ENCODE measurements at places on chromosomes 5 and 9.
A peak's percentile ranks its signal among the peaks of the same experiment; 100 is the strongest.

DNA sequence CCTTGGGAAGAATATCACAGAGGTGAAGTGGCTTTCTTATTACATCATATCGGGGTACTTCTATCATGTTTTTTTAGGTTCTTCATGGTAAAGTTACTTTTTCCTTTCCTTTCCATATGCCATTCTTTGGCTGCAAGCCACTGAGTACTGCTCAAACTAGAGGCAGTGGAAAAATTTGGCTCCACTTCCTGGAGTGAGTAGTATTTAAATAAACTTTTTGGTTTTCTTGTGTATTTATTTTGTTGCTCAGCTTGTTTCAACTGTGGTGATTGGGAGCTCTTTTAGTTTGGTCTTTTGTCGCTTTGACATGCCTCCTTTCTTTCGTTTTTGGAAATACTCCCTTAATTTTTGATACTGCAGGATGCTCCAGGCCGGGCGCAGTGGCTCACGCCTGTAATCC lies 69.8 kb downstream of the WDR70 start:
- H3K36me3 ChIP-seq, result peaks cover 5% of the 10 kb centered on the region
- no peaks in the 10 kb centered on the region for H3K27me3 ChIP-seq
- no peak overlapping the region for H3K4me3 ChIP-seq
- H3K27ac ChIP-seq, result no peak overlapping the region

DNA sequence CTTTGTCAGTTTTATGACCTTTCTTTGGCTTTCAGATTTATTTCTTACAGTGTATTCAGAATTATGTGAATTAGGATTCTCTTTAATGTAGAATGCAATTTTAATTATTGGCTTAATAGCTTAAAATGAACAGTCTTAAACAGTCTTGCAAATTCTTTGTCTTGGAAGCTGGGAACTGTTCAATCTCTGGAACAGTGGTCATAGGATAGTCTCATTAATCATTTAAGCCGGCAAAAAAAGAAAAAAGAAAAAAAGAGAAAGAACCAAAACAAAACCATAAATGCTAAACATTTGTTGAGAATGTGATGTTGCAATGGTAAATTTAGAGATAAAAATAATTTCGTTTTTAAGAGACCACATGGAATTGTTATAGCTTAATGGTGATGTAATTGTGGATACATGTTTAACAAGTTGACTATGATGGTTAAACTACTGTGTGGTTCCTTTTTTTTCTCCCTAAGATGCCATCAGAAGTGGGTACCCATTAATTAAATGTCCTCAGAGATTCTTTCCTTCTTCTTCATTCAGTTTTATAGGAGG lies 61.6 kb downstream of the NNT start:
- no peaks in the 10 kb centered on the region for H3K27me3 ChIP-seq
- DNase-seq, result no peak
- peaks cover 17% of the 10 kb centered on the region for H3K36me3 ChIP-seq
- H3K27ac ChIP-seq, result no peak overlapping the region
- H3K4me1 ChIP-seq, result no peaks in the 10 kb centered on the region
- no peak overlapping the region for H3K4me3 ChIP-seq

DNA sequence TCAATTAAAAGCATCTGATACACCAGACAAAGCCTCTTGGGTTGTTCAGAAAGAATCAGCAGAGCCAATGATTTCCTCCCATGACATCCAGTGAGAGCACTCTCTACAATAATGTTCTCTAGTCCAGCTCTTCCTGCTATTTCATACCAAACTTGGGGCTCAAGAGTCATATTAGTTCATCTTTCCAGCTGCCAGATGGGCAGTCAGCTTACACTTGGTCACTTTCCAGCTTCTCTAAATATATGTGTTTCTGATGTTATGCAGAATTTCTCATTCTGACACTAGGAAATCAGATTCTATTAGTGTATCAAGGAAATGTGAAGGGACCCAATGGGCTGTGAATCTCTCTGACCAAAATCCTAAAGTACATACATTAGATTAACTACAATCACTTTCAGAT lies 148.9 kb downstream of the ENC1 start:
- H3K36me3 ChIP-seq, result no peaks in the 10 kb centered on the region
- no peak overlapping the region for H3K27ac ChIP-seq
- H3K4me1 ChIP-seq, result no peaks in the 10 kb centered on the region
- H3K27me3 ChIP-seq, result no peaks in the 10 kb centered on the region
- no peak overlapping the region for H3K4me3 ChIP-seq
- no peak for DNase-seq

- no peak for DNase-seq
- no peaks in the 10 kb centered on the region for H3K4me1 ChIP-seq
- peaks cover 3% of the 10 kb centered on the region for H3K27me3 ChIP-seq
- H3K36me3 ChIP-seq, result no peaks in the 10 kb centered on the region
- no peak overlapping the region for H3K4me3 ChIP-seq
- H3K27ac ChIP-seq, result no peak overlapping the region
Observed at GRCh38 chr9:7467186-7467585, 332.4 kb downstream of the DMAC1 start.

DNA sequence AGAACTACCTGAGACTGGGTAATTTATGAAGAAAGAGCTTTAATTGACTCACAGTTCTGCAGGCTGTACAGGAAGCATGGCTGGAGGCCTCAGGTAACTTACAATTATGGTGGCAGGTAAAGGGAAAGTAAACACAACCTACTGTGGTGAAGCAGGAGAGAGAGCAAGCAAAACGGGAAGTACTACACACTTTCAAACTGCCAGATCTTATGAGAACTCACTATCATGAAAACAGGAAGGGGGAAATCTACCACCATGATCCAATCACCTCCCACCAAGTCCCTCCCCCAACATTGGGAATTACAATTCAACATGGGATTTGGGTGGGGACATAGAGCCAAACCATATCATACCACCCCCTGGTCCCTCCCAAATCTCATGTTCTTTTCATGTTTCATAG lies 58.7 kb upstream of the GPR151 start:
- H3K4me1 ChIP-seq, result no peaks in the 10 kb centered on the region
- DNase-seq, result no peak
- H3K27ac ChIP-seq, result no peak overlapping the region
- H3K4me3 ChIP-seq, result no peak overlapping the region
- H3K27me3 ChIP-seq, result no peaks in the 10 kb centered on the region

GRCh38 chr5:84393969-84394368 lies 9.3 kb upstream of the EDIL3 start:
- no peak for DNase-seq
- no peak overlapping the region for H3K4me3 ChIP-seq
- H3K36me3 ChIP-seq, result no peaks in the 10 kb centered on the region
- H3K27me3 ChIP-seq, result no peaks in the 10 kb centered on the region
- H3K4me1 ChIP-seq, result no peaks in the 10 kb centered on the region

- H3K4me1 ChIP-seq, result no peaks in the 10 kb centered on the region
- no peak overlapping the region for H3K27ac ChIP-seq
- H3K4me3 ChIP-seq, result no peak overlapping the region
- DNase-seq, result no peak
- H3K36me3 ChIP-seq, result no peaks in the 10 kb centered on the region
Observed at GRCh38 chr5:147560718-147561331, 51.0 kb upstream of the DPYSL3 start.

- no peak for DNase-seq
- no peaks in the 10 kb centered on the region for H3K36me3 ChIP-seq
- H3K4me1 ChIP-seq, result no peaks in the 10 kb centered on the region
- peaks cover 2% of the 10 kb centered on the region for H3K27me3 ChIP-seq
- no peak overlapping the region for H3K4me3 ChIP-seq
- H3K27ac ChIP-seq, result no peak overlapping the region
Observed at GRCh38 chr9:99876190-99876589, 30.3 kb upstream of the STX17 start.

DNA sequence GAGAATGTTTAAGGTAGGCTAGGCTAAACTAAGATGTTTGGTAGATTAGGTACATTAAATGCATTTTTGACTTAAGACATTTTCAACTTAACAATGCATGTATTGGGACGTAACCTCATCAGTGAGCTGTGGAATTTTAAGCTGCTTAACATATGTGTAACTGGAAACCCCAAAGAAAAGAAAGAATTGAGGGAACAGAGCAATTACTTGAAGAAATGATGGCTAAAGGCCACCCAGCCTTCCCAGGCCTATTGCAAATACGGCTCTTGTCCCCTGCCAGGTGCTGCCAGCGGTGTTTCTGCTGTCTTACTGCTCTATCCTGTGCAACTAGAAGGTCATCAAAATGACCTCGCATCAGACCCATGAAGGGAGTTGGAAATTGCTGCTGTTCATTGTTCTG lies 52.0 kb downstream of the RICTOR start:
- H3K4me3 ChIP-seq, result no peak overlapping the region
- H3K27ac ChIP-seq, result no peak overlapping the region
- H3K27me3 ChIP-seq, result no peaks in the 10 kb centered on the region
- no peak for DNase-seq
- H3K4me1 ChIP-seq, result peaks cover 12% of the 10 kb centered on the region

GRCh38 chr5:111254613-111255012 lies 30.4 kb downstream of the CAMK4 start:
- H3K27me3 ChIP-seq, result no peaks in the 10 kb centered on the region
- no peaks in the 10 kb centered on the region for H3K4me1 ChIP-seq
- no peaks in the 10 kb centered on the region for H3K36me3 ChIP-seq
- H3K27ac ChIP-seq, result no peak overlapping the region

- DNase-seq, result no peak
- H3K4me3 ChIP-seq, result no peak overlapping the region
- no peaks in the 10 kb centered on the region for H3K36me3 ChIP-seq
- no peaks in the 10 kb centered on the region for H3K4me1 ChIP-seq
Observed at GRCh38 chr9:82882138-82882537, 180.8 kb downstream of the RASEF start.

- DNase-seq, result no peak
- no peak overlapping the region for H3K4me3 ChIP-seq
- H3K27ac ChIP-seq, result peak overlapping the region; percentile 50
- H3K36me3 ChIP-seq, result no peaks in the 10 kb centered on the region
- H3K4me1 ChIP-seq, result peaks cover 23% of the 10 kb centered on the region
Observed at GRCh38 chr5:132663771-132664695, 6.1 kb downstream of the IL13 start.

DNA sequence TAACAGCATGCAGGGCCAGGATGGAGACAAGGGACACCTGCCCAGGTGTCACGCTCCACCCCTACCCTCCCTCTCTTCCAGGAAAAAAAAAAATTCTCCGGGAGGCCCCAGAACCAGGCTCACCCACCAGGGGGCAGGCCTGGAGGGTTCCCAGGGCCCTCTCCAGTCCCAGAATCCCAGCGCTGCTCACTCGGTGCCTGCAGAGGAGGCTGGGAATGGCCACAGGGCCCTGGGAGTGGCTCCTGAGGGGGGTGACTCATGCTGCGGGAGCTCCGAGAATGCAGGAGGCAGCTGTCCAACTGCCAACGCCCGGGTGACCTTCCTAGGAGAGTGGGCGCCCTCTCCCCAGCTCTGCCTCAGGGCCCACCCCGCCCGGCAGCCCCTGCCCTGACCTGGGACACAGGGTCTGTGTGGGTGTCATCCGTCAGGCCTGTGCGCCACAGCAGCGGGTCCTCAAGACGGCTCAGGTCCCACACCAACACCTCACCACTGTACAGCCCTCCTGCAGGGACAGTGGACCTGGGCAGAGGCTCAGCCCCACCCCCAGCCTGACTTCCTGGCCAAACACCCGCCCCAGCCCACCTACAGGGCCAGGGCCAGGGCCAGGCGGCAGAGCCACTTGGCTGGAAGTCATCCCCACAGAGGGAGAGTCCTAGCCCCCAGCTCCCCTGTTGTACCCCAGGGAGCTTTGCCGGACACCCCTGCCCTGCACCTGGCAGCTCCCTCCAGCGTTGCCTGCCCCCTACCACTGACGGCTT lies 21.2 kb downstream of the DYNC2I2 start:
- H3K27me3 ChIP-seq, result no peaks in the 10 kb centered on the region
- no peak overlapping the region for H3K4me3 ChIP-seq
- H3K4me1 ChIP-seq, result no peaks in the 10 kb centered on the region
- no peak for DNase-seq

DNA sequence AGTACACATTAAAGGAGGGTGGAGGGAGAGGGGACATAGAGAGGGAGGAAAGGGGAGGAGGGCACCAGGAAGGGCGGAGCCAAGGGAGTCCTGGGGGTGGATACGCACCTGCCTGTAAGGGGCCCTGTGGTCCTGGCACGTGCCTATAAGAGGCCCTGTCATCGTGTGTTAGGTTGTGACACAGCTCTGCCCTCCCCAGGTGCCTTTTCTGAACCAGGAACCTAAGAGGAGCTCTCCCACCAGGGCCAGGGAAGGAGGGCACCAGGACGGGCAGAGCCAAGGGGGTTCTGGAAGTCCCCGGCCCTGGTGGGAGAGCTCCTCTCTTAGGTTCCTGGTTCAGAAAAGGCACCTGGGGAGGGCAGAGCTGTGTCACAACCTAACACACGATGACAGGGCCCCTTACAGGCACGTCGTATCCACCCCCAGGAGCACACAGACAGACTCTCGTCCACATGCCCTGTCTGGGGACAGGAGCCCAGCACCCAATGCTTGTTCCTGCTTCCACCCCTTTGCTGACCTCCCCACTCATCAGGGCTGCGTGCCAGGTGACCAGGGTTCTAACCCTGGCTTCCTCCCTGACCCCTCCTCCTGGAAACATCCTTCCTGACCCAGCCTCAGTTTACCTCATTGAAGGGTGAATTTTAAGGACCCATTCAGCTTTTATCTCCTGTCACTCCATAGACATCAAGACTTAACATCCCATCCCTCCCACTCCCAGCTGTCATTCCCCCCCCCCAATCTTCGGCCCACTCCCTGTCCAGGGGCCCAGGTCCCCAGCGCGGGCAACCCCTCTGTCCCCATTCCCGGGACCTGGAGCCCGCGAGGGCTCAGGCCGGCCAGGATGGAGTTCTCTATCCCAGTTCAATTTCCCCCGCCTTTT lies 12.9 kb upstream of the OLFM1 start:
- no peaks in the 10 kb centered on the region for H3K27me3 ChIP-seq
- no peaks in the 10 kb centered on the region for H3K4me1 ChIP-seq
- H3K4me3 ChIP-seq, result no peak overlapping the region
- no peak overlapping the region for H3K27ac ChIP-seq

DNA sequence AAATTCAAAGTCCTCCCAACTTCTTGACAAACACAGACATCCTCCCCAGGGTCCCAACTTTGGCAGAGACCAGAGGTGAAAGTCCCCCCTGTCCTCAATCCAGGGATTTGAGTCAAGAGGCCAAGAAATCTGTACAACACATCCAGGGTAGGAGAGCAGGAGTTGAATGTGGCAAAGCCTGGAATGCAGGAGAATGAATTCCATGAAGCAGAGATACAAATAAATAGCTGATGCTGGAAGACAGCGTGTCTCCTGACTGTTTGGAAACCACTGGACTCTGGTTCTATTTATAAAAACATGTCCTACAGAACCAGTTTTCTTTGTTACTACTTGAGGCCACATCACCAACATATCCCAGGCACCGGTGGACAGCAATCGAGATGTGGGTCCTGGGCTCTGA lies 43.7 kb upstream of the SLIT3 start:
- DNase-seq, result no peak
- H3K27ac ChIP-seq, result no peak overlapping the region
- no peaks in the 10 kb centered on the region for H3K27me3 ChIP-seq
- no peaks in the 10 kb centered on the region for H3K4me1 ChIP-seq
- H3K4me3 ChIP-seq, result no peak overlapping the region

- no peak overlapping the region for H3K4me3 ChIP-seq
- no peaks in the 10 kb centered on the region for H3K27me3 ChIP-seq
- H3K4me1 ChIP-seq, result no peaks in the 10 kb centered on the region
- no peak overlapping the region for H3K27ac ChIP-seq
- H3K36me3 ChIP-seq, result no peaks in the 10 kb centered on the region
- no peak for DNase-seq
Observed at GRCh38 chr5:156783092-156783491, 67.0 kb upstream of the PPP1R2B start.
